ENCODE measurements at places on chromosomes 5 and 9. TPM values are rescaled to one million over a fixed set of nuclear protein-coding genes. Genes with fewer than 3 reads are reported as not detected.

DNA sequence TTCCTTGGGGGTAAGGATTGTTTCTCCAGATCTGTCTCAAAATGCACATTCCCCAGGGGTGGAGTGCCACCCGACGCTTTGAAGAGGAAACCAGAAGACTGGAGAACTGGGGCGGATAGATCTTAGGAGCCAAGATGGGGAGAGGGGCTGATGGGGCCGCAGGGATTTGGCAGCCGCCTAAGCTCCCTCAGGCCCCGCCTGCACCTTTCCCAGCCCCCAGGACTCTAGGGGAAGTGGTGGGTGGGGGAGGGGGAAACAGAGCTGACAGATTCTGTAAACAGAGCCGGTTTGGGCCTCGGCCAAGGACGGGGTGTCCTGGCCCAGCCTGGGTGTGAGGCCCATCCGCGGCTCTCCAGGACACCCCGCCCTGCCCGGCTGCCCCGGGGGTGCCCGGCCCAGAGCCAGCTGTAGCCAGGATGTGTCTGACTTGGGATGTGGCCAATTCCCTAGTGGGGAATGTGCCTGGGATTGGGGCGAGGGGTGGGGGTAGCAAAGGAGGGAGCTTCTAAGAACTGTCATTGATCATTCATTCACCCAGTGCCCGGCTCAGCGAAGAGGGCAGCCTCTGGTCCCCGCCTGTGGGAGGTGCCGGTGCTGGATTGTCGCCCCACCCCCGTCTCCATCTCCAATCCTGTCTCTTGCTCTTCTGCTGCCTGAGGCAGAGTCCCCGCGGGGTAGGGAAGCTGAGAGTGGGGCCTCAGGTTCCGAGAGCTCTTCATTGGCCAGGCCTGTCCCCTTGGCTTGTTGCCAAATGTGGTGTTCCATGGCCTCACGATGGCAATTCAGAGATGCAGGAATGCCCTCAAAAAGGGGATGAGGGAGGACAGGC, 54.8 kb upstream of the CDKN2AIPNL start:
- no peaks in the 10 kb centered on the region for H3K27me3 ChIP-seq
- no peaks in the 10 kb centered on the region for H3K36me3 ChIP-seq
- peaks cover 33% of the 10 kb centered on the region for H3K4me1 ChIP-seq
- peak; percentile 39 for DNase-seq
- peak overlapping the region; percentile 76 for H3K4me3 ChIP-seq

Gene CTNND2
- total RNA-seq: 1.0 TPM

- H3K27me3 ChIP-seq: no peaks in the 10 kb centered on the region
- H3K36me3 ChIP-seq: no peaks in the 10 kb centered on the region
- H3K27ac ChIP-seq: no peak overlapping the region
- no peaks in the 10 kb centered on the region for H3K4me1 ChIP-seq
Measured at GRCh38 chr5:148898413-148899075, 72.1 kb downstream of the ADRB2 start.

- no peak overlapping the region for H3K4me3 ChIP-seq
- no peak overlapping the region for H3K27ac ChIP-seq
- H3K27me3 ChIP-seq: no peaks in the 10 kb centered on the region
- DNase-seq: no peak
- no peaks in the 10 kb centered on the region for H3K36me3 ChIP-seq
- no peaks in the 10 kb centered on the region for H3K4me1 ChIP-seq
Measured at GRCh38 chr5:165459232-165459631, 1953.8 kb downstream of the MAT2B start.

DNA sequence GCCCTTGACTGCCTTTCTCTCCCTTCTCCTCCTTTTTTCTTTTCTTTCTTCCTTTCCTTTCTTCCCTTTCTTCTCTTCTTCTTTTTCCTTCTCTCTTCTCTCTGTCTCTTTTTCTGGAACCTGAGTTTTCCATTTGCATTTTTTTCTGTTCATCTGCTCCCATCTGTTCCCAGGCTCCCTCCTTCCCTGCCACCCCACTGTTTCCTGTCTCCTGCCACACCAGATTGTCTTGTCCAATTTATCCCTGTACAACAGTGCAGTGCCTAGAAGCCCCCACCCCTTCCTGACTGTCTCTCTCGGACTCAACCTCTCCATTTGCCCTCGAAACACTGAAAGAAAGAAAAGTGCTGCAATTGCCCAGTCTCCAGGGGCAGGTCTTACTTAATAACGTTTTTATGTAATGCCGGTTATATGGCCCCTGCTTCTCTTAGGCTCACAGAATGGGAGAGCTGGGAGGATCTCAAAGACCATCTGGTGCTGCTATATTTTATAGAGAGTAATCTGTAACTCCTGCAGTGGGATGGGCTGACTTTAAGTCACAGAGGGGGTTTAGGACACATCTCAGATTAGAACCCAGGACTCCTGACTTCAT, 101.4 kb downstream of the RALGPS1 start:
- no peaks in the 10 kb centered on the region for H3K4me1 ChIP-seq
- no peaks in the 10 kb centered on the region for H3K36me3 ChIP-seq
- no peaks in the 10 kb centered on the region for H3K27me3 ChIP-seq

DNA sequence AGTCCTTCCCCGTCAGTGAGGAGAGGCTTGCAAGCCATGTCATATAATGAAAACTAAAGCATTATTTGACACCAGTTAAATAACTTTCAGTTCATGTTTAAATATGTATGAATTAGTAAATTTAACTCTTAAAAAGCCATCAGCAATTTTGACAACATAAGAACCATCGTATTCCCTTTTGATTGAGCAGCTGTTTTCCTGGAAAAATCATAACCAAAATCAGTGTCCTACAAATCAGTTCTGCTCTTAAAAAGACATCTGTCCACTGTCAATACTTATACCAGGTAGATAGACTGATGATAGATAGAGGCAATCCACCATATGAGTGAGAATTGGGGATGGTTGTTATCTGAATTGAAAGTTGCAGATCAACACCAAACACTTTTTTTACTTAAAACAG, 2.3 kb downstream of the DIRAS2 start:
- H3K4me3 ChIP-seq: no peak overlapping the region
- no peak for DNase-seq
- no peaks in the 10 kb centered on the region for H3K4me1 ChIP-seq

DNA sequence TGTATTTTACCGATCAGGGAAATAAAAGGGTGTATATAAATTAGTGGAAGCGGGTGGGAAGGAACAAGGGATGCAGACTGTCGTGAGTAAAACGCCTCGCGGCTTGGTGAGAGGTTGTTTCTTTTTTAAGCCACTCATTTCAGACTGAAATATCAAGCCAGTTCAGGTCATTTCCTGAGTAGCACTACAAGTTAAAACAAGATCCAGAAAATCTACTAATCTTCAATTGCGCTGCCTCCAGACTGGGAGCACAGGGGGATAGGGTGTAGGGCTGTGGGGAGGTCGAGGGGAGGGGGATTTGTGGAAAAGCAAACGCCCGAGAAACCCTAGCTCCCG, 140.8 kb downstream of the TSSK1B start:
- H3K27me3 ChIP-seq: peaks cover 41% of the 10 kb centered on the region
- H3K4me3 ChIP-seq: peak overlapping the region; percentile 53
- peaks cover 4% of the 10 kb centered on the region for H3K4me1 ChIP-seq
- H3K27ac ChIP-seq: no peak overlapping the region

Gene PAEP
- not detected for total RNA-seq

DNA sequence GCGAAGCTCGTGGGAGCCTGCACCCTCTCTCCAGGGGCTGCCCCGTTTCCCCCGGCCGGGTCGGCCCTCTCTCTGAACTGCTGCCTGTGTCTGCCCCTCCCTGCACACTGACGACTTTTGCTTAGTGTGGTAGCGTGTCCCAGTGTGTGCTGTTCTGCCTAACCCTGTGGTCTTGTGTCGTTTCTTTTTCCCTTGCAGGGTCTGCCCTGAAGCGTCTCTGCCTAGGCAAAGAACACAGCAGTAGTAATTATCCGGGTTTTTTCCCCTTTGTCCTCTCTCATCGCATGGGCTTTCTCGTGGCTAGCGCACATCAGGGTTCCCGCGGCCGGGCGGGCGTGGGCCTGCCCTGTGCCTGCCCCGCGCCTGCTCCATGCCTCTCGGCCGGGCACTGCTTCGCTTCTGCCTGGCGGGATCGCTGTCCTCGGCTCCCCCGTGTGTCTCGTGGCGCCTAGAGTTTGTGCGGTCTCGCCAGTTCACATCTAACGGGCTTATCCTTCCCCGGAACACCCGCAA, 122.7 kb downstream of the WNK2 start:
- H3K36me3 ChIP-seq: no peaks in the 10 kb centered on the region
- H3K4me1 ChIP-seq: no peaks in the 10 kb centered on the region
- H3K4me3 ChIP-seq: no peak overlapping the region
- H3K27me3 ChIP-seq: no peaks in the 10 kb centered on the region
- no peak overlapping the region for H3K27ac ChIP-seq

- H3K4me1 ChIP-seq: no peaks in the 10 kb centered on the region
- no peaks in the 10 kb centered on the region for H3K27me3 ChIP-seq
Measured at GRCh38 chr5:172162323-172162986, 25.6 kb downstream of the STK10 start.

- H3K27me3 ChIP-seq: no peaks in the 10 kb centered on the region
- H3K27ac ChIP-seq: no peak overlapping the region
- no peaks in the 10 kb centered on the region for H3K36me3 ChIP-seq
- no peak for DNase-seq
Measured at GRCh38 chr5:156687514-156687913, 162.6 kb upstream of the PPP1R2B start.

DNA sequence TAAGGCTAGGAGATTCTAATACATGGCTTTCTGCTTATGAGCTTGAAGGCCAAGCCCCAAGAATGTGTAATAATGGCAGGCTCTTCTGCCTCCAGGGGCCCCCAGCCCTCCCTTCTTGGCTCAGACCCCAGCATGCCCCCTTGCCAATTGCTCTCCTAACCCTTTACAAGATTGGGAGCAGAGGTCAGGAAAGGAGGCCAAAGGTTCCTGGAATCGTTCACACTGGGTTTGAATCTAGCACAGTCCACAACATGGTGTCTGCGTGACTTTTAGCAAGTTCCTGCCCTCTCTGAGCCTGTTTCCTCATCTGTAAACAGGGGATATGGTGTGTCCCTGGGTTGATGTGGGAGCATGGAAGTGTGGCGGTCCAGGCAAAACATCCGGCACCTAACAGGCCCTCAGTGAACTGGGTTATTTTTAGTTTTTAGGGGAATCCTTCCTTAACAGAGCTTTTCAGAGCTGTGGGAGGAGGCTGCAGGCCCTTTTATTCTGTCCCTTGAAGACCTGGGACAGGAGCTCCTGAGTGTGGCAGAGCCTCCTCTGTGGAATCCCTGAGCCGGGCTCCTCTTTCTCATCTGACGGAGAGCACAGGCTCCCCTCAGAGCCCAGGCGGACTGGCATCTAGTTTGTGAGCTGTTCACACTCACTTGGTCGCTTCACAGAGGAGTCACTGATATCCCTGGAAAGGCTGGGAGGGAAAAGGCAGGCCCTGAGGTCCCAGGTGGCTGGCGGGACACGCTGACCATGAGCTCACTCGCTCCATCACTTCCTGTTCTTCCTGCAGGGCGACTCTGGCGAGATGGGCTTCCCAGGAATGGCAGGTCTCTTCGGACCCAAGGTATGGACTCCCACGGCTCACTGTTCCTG, 23.4 kb upstream of the ORM1 start:
- no peaks in the 10 kb centered on the region for H3K36me3 ChIP-seq
- H3K4me3 ChIP-seq: no peak overlapping the region
- no peaks in the 10 kb centered on the region for H3K27me3 ChIP-seq
- DNase-seq: no peak

GRCh38 chr9:115002371-115003120, 72.2 kb upstream of the TNFSF8 start:
- no peaks in the 10 kb centered on the region for H3K27me3 ChIP-seq
- no peak for DNase-seq
- H3K4me1 ChIP-seq: no peaks in the 10 kb centered on the region
- no peak overlapping the region for H3K4me3 ChIP-seq
- H3K36me3 ChIP-seq: no peaks in the 10 kb centered on the region

DNA sequence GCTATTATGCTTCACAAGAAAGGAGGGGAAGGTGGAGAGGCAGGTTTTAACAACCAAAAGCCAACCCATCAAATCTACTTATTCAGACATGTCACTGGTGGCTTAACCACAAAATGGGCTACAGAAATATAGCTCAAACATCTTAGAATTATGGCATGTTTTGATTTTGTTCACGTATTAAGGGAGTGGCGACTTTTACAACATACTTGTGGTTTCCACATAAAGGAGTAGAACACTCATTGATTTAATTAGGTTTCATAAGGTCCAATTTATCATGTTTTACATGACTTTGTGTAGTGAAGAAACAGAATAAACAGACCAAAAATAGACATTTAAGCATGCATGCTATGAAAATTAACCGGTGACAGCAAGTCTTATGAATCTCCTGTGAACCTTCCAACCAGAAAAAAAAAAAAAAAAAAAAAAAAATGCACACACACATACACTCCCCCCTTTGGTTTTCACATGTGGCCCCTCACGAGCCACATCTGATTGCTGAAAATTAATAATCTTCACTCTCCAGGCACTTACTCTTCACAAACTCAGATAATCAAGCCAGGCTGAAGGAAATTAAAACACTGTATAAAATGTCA, 5.4 kb downstream of the ZNF608 start:
- peak overlapping the region; percentile 100 for H3K27ac ChIP-seq
- H3K4me1 ChIP-seq: peaks cover 60% of the 10 kb centered on the region
- H3K27me3 ChIP-seq: no peaks in the 10 kb centered on the region
- H3K36me3 ChIP-seq: no peaks in the 10 kb centered on the region
- H3K4me3 ChIP-seq: peak overlapping the region; percentile 82

Gene ADAMTS16
- total RNA-seq: 0.54 TPM

- H3K27me3 ChIP-seq: no peaks in the 10 kb centered on the region
- H3K36me3 ChIP-seq: no peaks in the 10 kb centered on the region
- H3K4me3 ChIP-seq: no peak overlapping the region
- DNase-seq: no peak
Measured at GRCh38 chr9:34498553-34498952, 24.2 kb downstream of the ENHO start.

DNA sequence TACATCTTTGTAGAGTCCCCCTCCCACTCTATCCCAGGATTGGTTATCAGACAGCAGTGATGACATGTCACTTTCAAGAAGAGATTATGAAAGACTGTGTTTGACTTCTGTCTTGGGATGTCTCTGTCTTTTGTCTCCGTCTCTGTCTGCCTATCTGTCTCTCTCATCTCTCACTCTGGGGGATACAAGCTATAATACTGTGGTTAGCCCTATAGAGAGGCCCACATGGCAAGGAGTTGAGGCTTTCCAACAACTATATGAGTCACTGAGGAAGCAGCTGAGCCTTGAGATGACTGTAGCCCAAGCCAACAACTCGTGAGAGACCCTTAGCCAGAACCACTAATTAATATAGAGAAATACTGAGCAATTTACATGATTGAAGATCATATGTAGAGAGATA, 284.8 kb downstream of the PDE4D start:
- no peak overlapping the region for H3K27ac ChIP-seq
- no peak for DNase-seq
- no peaks in the 10 kb centered on the region for H3K27me3 ChIP-seq
- no peak overlapping the region for H3K4me3 ChIP-seq
- no peaks in the 10 kb centered on the region for H3K4me1 ChIP-seq

- DNase-seq: no peak
- H3K36me3 ChIP-seq: peaks cover 3% of the 10 kb centered on the region
- peak overlapping the region; percentile 91 for H3K27ac ChIP-seq
- peak overlapping the region; percentile 83 for H3K4me3 ChIP-seq
Measured at GRCh38 chr5:107671742-107672210, 1.0 kb upstream of the EFNA5 start.

- DNase-seq: peak; percentile 25
- H3K36me3 ChIP-seq: no peaks in the 10 kb centered on the region
- H3K4me3 ChIP-seq: no peak overlapping the region
- no peaks in the 10 kb centered on the region for H3K4me1 ChIP-seq
- no peak overlapping the region for H3K27ac ChIP-seq
- no peaks in the 10 kb centered on the region for H3K27me3 ChIP-seq
Measured at GRCh38 chr5:94524841-94525697, 93.3 kb downstream of the KIAA0825 start.

All from Panc1 (cell line).